ENCODE measurements at places on chromosomes 13 and 19.
A peak's percentile ranks its signal among the peaks of the same experiment; 100 is the strongest.

DNA sequence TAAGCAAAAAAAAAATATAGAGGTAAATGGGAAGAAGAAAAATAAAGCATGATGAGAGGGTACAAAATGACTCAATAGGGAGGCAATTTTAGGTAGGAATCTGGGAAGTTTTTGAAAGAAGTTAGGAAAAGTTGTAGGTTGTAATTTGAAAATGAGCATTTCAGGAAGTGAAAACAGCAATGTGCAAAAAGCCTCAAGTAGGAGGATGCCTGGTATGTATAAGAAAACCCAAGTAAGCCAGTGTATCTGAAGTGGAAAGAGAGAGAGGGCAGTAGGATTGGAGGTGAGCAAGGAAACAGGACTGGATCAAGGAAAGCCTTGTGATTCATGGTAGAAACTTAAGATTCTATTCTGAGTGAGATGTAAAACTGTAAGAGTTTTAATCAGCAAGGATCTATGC is 121.6 kb upstream of the SPRY2 start:
- no peak for DNase-seq

DNA sequence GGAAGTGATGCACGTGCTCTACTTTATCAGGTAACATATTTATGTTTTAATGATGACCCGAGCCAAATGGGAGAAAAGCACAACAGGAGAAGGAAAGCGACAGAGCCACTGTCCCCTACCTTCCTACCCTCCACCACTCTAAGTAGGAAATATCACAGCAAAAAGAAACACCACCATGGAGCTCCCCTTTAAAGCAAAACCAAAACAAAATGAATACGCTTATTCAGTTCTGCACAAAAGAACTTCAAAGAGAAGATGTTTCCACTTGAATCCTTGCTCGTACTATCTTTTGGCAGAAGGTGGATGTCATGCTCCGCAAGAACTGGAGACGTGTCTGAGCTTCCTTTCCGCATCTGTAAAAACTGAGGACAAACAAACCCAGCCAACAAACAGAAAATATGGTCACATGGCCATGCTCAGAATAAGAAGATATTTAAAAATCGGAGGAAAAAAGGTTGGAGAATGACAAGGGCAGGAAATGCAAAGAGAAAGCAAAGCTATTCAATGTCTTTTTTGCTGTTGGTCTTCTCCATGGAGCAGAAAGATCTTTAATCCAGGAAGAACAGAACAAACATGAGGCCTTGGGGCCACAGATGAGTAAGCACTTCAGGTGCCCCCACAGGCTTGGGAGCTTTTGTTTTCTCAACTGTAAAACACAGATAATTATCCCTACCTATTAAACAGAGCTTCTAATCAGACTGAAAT is 19.5 kb downstream of the N4BP2L1 start:
- no peak for DNase-seq

GRCh38 chr19:14053500-14053899 is 8.4 kb downstream of the PALM3 start:
- DNase-seq: no peak

DNA sequence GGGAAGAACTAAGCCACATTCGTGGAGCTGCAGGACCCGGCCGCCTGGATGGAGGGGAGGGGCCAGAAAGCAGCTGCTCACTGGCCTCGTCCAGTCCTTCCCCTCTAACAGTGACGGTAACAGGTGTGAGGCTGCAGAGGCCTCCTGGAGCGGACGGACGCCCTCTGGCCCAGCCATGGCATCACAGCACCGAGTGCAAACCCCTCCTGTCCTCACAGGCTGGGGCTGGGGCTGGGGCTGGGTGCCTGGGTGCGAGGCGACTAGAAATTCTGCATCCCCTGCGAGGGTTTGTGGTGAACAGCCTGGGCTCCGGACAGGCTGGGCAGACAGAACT is 3.6 kb downstream of the MICOS13 start:
- DNase-seq: no peak

DNA sequence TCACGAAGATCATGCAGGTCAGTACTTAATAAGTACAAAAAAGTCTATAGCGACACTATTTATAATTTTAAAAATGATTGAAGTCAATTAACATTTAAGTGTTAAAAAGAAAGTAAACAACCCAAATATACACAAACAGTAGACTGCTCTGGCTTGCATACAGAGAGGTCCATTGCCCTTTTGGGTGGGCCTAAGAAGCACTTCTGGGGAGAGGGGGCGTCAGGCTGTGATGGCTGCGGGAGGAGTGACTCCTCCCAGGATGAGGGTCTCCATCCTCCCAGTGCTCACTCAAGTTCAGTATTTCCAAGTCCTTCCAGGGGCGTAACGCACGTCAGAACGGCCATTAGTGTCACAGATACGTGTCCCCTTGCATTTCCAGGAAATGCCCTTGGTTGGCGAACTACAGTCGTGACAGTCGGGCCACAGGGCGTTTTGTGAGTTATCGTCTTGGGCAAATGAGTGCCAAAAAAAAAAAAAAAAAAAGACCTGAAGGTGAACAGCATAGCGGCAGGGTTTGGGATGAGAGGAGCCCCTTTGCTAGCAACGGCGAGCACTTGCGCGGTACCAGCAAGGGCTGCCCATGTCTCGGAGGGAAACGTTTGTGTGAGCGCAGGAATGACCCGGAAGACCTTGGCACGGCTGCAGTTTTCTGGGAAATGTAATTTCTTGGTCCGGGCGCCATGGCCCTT is at the start of gene SCGB2B2:
Gene SCGB2B2 (minus strand): TSS at position 463 of the 689 bp plus-strand sequence. CDS start 82,596 bp downstream, outside the sequence.
- peak; percentile 71 for DNase-seq

DNA sequence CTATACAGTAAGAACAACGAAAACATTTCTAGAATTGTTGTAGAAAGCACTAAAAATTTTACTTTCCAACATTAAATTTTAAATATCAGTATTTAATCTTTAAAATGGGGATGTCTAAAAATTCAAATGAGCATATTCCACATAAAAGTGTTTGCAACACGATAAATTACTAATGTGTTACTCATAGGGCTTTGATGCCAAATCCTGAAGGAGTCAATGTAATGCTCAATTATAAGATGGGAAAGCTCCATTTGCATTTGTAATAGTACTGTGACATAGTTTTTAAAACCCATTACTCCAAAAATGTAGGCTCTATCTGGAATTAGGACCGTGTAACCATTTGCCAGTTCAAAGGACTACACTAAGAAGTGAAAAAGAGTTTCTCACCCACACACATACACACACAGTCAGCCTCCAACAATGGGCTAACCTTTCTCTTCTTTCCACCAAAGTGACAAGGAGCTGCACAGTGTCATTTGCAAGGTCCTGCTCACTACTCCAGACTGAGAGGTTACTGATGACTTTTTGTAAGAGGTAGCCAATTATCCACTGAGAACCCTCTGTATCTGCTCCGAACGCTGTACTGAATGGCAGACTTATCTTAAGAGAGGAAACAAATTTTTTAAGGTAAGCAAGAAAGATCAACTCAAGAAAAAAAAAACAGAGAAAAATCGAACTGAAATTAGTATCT is 26.1 kb upstream of the EEF1AKMT1 start:
- DNase-seq: no peak

GRCh38 chr19:7272856-7273578 is 21.2 kb downstream of the INSR start:
- DNase-seq: no peak

DNA sequence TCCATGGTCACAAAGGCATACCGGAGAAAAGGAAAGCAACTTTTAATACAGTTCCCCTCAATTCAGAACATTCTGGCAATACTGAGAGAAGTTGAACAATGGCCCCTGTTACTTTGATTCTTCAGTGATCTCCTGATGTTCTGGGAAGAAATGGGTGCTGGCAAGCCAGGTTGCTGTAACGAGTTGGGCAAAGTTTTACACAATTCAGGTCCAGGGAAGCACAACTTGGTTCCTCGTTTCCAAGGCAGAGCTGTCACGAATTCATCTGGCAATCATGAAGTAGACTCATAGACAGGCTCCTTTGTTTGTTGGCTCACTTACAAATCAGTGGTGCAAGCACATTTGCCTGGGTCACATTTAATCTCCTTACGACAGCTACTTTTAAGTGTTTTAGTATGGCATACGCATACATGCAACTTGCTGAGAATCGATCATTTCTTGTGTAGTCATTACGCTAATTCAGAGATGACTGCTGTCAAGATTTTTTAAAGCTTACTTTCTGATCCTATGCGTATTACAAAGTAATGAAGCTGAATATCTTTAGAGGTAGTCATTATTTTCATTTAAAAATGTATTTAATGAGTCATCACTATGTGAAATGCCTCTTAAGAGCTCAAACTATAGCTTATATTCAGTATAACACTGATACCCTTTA is 174.7 kb downstream of the GPC5 start:
- DNase-seq: no peak

- DNase-seq: no peak
Observed at GRCh38 chr19:55146078-55146704, 2.8 kb downstream of the TNNT1 start.

DNA sequence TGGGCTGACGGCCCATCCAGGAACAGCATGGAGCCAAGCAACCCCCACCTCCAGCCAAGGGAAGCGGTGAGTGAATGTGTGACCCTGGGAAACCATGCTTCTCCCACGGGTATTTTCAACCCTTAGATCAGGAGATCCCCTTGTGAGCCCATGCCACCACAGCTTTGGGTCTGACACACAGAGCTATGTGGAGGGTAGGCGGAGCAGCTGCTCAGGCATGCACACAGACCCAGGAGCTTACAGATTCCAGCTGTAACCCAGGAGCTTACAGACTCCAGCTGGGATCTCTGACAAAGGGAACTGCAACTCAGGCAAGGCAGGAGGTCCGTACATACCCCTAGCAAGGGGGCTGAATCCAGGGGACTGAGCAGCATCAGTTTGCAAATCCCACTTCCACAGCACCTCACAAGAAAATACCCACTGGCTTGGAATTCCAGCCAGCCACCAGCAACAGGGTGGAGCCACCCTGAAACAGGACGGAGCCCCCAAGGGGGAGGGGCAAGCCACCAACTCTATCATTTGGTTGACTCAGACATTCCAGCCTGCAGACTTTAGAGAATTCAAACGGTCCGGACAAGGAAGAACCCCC is 40.8 kb upstream of the RFXAP start:
- DNase-seq: no peak

DNA sequence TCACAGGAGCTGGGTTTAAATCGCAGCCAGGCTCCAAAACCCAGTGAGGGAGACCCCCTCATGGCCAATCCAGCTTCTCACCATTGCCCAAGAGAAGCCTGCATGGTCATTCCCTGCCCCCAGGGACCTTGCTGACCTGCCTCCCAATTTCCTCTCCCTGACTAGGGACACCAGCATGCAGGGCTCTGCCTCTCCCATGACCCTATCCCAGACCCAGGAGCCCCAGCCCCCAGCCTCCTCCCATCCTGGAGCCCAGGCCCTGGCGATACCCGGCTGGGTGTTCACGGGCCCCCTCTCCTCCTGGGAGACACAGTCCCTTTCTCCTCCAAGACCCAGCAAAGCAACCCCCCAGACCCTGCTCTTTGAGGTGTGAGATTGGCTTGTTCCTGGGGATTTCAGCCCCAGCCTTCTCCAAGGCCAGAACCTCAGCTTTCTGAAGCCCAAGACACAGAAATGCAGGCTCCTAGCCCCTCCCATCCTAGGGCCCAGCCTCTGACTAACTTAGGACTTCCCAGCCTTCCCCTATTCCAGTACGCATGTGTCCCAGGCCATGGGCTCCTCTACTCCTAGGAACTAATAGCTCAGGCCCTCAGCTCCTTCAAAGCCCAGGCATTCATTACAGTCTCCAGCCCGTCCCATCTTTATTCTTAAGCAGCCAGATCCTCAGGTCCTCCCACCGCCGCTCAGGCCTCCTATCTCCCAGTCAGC is 1.1 kb downstream of the GYS1 start:
- no peak for DNase-seq

DNA sequence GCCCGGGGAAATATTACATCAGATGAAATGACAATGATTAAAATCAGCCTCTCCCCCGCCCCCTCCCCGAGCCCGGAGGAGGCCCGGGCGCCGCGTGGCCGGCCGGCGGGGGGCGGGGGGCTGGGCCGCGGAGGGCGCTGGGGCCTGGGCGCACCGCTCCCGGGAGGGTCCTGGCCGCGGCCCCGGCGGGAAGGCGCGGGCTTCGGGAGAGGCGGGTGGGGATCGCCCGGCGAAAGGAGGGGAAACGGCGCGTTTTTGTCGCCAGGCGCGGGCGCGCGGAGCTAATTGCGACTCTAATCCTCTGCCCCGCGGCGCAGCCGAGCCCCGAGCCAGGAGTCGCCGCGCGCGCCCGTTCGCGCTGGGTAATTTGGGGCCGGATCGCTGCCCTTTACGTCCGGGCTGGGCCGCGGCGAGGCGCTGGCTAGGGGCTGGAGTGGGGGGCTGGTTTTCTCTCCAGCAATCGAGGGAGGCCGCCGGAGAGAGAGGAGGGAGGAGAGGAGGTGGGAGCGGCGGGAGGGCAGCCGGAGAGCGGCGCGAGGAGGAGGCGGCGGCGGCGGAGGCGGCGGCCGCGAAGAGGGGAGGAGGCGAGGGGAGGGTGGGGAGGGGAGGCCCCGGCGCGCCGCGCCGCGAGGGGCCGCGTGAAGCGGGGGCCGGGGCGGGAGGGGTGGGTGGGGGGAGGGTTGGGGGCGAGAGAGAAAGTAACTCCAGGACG is at the start of gene KCTD15:
Gene KCTD15 (plus strand): TSS at position 707 of the 712 bp plus-strand sequence. CDS start 3,585 bp downstream, outside the sequence.
- DNase-seq: no peak

GRCh38 chr13:36332986-36333385 is 13.2 kb downstream of the SPART start:
- DNase-seq: no peak

- DNase-seq: no peak
Observed at GRCh38 chr13:79727086-79727485, 246.1 kb downstream of the NDFIP2 start.

DNA sequence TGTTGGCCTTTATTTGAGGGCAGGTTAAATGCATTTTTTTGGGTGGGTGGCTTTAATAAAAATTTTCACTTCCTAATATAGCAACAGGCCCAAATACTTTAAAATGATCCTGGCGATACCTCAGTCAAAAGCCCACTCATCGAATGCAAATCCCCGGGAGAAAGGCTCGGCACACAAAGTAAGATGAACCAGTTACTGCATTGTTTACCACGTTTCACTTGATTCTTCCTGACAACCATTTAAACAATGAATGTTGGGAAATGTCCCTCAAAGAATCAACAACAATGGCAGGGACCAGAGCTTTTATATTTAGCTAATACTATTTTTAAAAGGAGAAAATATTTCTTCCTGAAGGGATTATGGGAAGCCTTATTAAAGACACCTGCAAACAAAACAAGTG is 187.7 kb downstream of the ABCC4 start:
- no peak for DNase-seq
